ENCODE measurements at places on chromosomes 11 and 22.

- DNase-seq: no peak
Observed at GRCh38 chr11:76797341-76798201, 14.4 kb downstream of the TSKU start.

- no peak for DNase-seq
Observed at GRCh38 chr11:85115798-85116197, 511.3 kb downstream of the DLG2 start.

- DNase-seq: no peak
Observed at GRCh38 chr11:67317888-67318555, 14.7 kb downstream of the SSH3 start.

DNA sequence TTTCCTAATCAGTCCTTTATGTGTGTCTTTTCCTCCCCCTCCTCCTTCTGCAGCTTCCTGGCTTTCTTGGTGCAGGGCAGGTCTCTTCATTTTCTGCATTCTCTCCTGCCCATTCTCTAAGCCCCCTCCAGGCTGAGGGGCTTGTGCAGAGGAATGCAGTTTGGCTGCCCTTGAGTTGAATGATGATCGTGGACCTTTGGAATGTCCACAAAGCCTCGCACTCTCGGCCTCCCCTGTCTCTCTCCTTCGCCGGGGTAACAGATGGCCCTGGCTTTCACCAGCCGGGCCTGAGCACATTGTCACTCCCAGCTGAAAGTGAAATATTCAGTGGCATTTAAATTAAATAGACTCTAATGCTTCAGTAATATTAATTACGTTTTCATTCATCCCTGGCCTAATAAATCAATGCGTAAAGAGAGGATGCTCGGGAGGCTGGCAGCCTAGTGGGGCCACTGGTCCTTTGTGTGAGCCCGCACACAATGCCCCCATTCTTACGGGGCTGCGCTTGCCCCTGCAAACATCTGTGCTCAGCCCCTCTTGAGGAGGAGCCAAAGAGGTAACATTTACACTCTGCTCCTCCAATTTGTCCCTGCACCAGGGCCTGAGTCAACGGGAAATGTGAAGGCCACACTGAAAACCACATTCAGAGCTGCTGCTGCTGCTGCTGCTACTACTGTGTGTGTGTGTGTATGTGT lies 64.9 kb upstream of the PAX6 start:
- DNase-seq: no peak

- no peak for DNase-seq
Observed at GRCh38 chr22:44625421-44625760, 76.6 kb upstream of the PRR5 start.

DNA sequence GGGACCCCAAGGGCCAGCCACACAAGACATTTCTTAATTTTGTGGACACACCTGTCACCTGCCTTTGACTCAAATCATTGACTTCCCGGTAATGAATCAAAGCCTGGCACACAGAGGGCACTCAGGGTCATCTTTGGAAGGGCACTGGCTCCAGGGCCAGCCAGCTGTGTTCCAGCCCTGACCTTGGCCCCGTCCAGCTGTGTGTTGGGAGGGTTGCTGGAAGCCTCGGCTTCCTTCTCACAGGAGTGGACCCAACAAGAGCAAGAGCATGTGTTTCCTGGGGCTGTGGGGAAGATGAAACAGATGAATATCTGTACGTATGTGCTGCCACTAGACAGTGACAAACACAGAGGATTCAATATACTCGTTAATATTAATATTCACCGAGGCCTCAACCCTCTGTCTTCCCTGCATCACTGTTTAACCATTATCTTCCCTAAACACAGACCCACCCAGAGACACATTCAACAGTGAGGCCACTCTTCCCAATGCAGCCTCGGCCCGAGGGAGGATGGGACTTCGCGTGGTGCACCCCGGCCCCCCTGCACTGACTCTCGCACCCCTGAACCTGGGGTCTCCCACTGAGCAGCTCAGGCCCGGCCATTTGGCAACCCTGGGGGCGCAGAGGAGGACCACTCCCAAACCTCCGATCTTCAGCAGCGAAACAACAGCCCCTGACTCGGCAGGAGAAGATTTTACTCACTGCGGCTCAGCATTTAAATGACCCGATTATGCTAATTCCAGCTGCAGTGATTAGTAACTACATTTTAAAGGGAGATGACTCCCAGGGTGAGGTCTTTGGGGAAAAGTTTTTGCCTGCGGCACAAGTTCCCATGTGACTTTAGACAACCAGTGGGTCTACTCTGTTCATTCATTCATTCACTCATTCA lies 45.7 kb downstream of the PHF21B start:
- no peak for DNase-seq

- peak; percentile 77 for DNase-seq
Observed at GRCh38 chr22:36435516-36436415, 45.7 kb downstream of the TXN2 start.

- DNase-seq: no peak
Observed at GRCh38 chr22:27269751-27270543, 531.6 kb downstream of the MN1 start.

- DNase-seq: no peak
Observed at GRCh38 chr22:40412441-40412840, 42.0 kb downstream of the SGSM3 start.

DNA sequence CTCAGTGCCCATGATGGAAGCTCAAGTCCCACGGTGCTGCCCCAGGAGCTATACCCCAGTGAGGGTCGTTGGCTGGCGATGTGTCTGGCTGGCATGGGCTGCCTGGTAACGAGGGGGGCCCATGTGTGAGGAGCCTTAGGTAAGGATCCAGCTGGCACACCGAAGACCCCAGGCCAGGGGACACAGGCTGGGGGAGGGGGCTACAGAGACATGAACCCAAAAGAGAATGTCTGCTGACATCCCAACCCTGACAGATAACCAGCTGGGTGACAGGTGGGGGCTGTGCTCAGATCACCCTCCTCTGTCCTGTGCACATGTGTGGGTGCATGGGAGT lies 39.2 kb downstream of the RTN4R start:
- DNase-seq: no peak
